ENCODE measurements at places on chromosomes 6 and 20.
A peak's percentile ranks its signal among the peaks of the same experiment; 100 is the strongest.

GRCh38 chr6:148967011-148967520, 220.2 kb downstream of the UST start:
- no peak for DNase-seq

DNA sequence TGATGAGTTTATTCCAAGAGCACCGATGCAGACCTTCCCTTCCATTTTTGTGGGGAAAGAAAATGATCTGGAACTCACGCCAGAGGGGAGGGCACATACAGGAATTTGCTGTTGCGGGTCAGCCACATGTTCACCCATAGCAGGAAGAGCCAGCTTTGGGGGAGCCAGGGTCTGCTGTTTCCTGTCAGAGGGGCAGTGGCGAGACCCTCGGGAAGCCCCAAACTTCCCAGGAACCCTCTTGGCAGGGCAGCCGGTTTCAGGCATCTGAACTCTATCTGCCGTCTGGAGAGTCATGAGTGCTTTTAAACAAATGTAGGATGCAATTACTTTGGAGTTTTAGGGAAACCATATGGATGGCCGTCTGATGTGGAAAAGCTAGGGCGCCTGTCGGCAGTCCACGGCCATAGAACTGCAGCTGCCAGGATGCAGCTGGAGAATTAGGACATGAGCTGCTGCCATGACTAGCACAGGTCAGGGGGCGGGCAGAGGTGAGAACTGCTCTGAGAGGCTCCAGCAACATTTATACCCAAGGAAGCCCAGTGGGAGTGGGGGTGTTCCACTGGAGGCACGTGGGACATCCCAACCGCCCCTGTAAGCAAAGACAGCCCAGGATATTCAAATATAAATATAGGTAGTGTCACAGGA, 14.8 kb upstream of the SERPINB9 start:
- no peak for DNase-seq

DNA sequence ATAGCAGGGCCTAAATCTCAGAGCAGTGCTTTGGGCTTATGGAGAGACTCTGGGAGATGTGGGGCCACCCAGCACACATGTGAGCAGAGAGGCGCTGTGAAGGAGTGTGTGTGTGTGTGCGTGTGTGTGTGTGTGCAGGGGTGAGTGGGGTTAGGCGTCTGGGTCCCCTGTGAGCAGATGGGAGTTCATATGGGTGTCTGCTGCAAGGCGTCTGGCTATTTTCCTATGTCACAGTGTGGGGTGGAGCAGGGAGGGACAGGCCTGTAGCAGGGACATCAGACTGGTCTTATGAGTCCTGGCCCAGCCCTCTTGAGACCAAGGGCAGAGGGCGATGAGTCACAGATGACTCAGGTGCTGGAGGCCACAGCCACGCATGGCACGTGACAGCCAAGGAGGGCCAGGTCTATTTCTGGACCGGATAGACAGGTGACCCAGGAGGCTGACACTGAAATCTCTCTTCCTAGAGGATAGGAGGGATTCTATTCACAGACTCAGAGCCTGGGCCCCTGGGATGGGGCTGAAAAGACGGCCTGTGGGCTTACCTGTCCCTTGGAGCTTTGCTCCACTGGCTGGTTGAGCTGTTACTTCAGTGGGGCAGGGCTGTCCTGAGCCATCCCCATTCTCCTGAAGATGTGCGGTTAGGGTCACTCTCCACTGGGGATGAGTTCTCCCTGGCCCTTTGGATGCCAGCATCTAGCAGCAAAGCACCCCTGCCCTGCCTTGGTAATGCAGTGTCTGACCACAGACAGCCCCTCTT, 28.9 kb downstream of the VEGFA start:
- no peak for DNase-seq

DNA sequence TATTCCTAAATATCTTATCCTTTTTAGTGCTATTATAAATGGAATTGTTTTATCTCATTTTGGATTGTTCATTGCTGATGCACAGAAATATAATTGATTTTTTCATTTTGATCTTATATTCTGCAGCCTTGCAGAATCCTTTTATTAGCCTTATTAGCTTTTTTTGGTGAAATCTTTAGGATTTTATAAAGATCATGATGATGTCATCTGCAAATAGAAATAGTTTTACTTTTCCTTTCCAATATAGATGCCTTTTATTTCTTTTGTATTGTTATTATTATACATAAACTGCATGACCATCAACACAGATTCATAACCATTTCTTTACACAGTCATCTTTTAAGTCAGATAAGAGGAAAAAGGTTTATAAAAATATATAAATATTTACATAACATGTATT, 16.9 kb upstream of the PSMF1 start:
- no peak for DNase-seq

GRCh38 chr6:76466286-76466685, 393.8 kb upstream of the IMPG1 start:
- no peak for DNase-seq

GRCh38 chr20:44707018-44707579, 8.1 kb upstream of the CCN5 start:
- no peak for DNase-seq

DNA sequence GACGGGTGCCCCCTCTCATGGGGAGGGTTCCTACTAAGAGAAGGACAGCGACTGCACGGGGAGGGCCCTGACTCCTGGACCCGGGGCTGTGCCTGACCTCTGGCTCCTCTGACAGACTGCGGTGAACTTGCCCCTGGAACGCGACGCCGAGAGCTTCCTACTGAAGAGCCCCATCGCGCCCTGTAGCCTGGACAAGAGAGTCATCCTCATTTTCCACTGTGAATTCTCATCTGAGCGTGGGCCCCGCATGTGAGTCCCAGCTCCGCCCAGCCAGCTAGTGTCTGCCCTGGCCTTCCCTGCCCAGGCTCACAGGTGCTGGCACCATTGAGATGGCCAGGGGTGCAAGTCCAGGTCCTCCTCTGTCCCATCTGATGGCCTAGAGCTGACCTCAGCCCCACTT, 7.2 kb downstream of the CDC25B start:
- DNase-seq: no peak

- no peak for DNase-seq
These were observed 65.4 kb upstream of the MAFB start for GRCh38 chr20:40754339-40754943.

GRCh38 chr20:17612287-17612991, 42.6 kb downstream of the DSTN start:
- peak; percentile 19 for DNase-seq

DNA sequence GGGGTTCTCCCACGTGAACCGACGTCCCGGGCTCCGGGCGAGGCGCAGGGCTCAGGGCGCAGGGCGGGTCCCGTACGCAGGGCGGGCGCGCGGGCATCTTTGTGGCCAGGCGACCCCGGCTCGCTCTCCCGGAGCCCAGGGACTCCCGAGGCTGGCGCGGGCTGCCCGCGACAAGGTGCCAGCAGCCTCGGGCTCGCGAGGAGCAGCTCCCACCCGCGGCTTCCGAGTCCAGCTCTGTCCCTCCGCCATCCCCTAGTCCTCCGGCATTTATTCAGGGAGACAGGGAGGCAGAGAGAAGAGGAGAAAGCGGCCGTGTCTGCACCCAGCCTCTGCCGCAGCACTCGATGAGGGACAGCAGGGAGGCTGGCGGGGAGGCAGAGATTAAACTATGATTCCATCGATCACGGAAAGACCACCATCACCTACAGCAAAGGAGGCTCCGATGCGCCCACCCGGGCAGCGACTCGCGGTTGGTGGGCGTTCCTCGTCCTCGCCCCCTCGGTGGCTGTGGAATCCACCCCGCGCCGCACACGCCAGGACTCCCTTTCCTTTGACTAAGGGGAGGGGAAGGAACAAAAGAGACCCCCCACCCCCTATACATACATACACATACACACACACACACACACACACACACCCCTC, 1.1 kb downstream of the RGS17 start:
- DNase-seq: no peak

GRCh38 chr6:125182237-125183008, 28.9 kb downstream of the TPD52L1 start:
- DNase-seq: no peak

Data from stimulated activated CD8-positive, alpha-beta memory T cell treated with anti-CD3 and anti-CD28 coated beads, Interleukin-12 subunit alpha, Interleukin-12 subunit beta, amount 100 ng/mL, for 4 hours (primary cell).